Activated CD4-positive, alpha-beta T cell treated with anti-CD3 and anti-CD28 coated beads for 36 hours (primary cell): ENCODE measurements at places on chromosomes 2 and 18. TPM values are rescaled to one million over a fixed set of nuclear protein-coding genes. Genes with fewer than 3 reads are reported as not detected.

DNA sequence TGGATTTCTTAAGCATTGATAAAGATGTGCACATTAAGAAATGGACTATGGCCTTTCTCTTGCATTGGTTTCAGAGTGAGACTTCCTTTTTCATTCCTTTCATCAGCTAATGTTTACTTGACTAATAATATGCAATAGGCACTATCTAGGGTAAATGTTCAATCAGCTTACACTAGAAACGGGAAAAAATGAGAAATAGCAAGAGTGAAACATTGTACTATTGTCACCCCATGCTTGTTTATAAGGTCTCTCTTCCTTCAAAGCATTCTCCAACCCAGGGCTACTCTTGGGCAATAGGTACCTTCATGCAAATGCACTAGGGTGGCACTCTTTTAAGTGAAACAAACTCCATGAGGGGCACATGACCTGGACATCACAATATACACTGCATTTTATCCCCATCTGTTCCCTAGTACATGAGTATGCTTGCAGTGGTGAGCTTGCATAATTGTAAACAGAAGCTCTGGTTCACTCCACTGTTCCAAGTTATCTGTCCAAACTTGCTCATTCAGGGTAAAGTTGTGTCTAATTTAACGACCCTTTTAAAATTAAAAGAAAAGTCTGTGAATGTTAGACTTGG is 402.3 kb downstream of the ERBB4 start:
- DNase-seq: no peak

ST8SIA3 gene
- not detected for total RNA-seq

- DNase-seq: no peak
Measured at GRCh38 chr2:200041639-200042038, 86.3 kb downstream of the MAIP1 start.

- no peak for DNase-seq
Measured at GRCh38 chr2:109212836-109213563, 84.0 kb downstream of the SH3RF3 start.

TYW5 gene
- total RNA-seq: 9.6 TPM

DCDC2C gene
- total RNA-seq: not detected

GRCh38 chr2:203490391-203490790 is 44.7 kb downstream of the RAPH1 start:
- no peak for DNase-seq

GRCh38 chr2:19710230-19710629 is 191.6 kb downstream of the TTC32 start:
- DNase-seq: no peak
